ENCODE measurements at places on chromosomes 16 and 17.

DNA sequence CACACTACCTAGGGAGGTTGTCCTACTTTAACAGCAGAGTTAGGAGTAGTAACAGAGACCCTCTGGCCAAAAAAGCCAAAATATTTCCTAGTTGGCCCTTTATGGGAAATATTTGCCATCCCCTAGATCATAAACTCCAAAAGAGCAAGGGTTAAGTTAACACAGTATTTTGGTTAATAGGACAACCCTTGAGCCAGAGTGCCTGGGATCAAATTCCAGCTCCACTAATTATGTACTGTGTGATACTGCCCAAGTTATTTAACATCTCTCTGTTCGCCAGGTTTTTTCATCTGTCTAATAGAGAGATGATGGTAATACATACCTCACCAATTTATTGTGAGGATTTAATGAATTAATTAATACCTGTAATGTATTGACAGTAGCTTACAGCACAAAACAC, 767.4 kb downstream of the KCNJ2 start:
- DNase-seq = no peak

- DNase-seq = no peak
These were observed 120.5 kb downstream of the CCT6B start for GRCh38 chr17:34840750-34841149.

DNA sequence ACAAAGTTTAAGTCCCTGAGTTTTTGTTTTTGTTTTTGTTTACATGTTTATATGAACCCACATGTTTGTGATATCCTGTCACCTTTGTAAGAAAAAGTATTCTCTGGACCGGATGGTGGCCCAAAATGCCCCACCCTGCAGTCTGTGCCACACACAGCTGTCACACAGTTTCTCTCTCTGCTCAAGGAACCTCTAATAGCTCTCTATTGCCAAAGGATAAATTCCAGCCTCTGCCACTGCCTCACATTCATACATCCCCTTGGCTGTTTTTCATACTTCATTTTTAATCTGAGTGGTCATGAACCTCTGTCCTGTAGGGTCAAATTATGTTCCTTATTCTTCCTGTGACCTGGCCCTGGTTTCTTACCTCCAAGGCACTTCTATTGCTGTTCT, 520.3 kb upstream of the CDH5 start:
- no peak for DNase-seq

DNA sequence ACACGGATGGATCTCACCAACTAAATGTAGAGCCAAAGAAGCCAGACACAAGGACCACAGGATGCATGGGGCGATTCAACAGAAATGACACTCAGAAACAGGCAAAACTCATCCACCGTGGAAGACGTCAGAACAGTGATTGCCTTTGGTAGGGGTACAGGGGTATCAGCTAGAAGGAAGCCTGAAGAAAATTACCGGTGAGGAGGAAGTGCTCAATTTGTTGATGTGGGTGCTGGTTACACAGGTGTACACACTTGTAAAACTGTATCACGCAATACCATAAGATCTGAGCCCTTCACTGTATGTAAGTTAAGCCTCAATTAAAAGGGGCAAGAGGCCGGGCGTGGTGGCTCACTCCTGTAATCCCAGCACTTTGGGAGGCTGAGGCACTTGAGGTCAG, 226.1 kb downstream of the C16orf78 start:
- DNase-seq = no peak

DNA sequence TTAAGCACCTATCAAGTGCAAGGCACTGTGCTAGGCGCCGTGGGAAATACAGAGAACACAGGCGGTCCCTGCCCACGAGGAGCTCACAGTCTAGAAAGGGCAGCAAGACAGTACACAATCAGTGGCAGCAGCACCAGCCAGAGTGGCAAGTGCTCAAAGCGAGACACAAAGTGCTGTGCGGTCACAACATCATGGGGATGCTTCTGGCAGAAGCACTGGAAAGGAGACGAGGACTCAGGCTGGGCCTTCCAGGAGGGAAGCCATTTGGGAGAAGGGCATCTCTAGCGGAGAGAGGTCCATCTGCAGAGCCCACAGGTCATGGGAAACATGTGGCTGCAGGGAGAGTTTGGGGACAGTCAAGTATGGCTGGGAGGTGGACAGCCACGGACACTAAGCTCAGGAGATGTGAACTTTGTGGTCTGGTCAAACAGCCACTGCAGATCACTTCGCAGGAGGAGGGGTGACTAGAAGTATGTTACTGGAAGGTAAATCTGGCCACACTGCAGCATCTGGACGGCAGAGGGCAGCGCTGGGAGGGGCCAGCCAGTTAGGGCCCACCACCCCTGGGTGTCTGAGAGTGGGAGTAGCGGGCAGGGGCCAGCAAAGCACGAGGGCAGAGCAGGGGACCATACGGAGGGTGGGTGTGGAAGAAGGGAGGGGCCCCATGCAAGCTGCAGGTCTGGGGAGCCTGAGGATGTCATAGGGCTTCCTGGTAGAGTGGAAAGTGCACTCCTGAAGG, 71.1 kb downstream of the N4BP1 start:
- DNase-seq = no peak

- no peak for DNase-seq
These were observed 19.1 kb upstream of the SP6 start for GRCh38 chr17:47870056-47870455.

DNA sequence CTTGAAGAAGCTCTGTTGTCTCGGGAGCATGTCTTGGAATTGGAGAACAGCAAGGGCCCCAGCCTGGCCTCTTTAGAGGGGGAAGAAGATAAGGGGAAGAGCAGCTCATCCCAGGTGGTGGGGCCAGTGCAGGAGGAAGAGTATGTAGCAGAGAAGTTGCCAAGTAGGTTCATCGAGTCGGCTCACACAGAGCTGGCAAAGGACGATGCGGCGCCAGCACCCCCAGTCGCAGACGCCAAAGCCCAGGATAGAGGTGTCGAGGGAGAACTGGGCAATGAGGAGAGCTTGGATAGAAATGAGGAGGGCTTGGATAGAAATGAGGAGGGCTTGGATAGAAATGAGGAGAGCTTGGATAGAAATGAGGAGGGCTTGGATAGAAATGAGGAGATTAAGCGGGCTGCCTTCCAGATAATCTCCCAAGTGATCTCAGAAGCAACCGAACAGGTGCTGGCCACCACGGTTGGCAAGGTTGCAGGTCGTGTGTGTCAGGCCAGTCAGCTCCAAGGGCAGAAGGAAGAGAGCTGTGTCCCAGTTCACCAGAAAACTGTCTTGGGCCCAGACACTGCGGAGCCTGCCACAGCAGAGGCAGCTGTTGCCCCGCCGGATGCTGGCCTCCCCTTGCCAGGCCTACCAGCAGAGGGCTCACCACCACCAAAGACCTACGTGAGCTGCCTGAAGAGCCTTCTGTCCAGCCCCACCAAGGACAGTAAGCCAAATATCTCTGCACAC, 21.2 kb downstream of the AKAP1 start:
- no peak for DNase-seq

- peak; percentile 50 for DNase-seq
These were observed 681 bp downstream of the USP43 start for GRCh38 chr17:9645851-9646545.

GRCh38 chr17:70636517-70637133, 467.3 kb downstream of the KCNJ2 start:
- DNase-seq = peak; percentile 45

- DNase-seq = peak; percentile 93
These were observed 12.0 kb downstream of the CHST6 start for GRCh38 chr16:75483222-75483621.

GRCh38 chr17:62615503-62615902, 12.0 kb upstream of the MRC2 start:
- DNase-seq = no peak

GRCh38 chr17:62753562-62753961, 54.6 kb downstream of the MARCHF10 start:
- DNase-seq = no peak

DNA sequence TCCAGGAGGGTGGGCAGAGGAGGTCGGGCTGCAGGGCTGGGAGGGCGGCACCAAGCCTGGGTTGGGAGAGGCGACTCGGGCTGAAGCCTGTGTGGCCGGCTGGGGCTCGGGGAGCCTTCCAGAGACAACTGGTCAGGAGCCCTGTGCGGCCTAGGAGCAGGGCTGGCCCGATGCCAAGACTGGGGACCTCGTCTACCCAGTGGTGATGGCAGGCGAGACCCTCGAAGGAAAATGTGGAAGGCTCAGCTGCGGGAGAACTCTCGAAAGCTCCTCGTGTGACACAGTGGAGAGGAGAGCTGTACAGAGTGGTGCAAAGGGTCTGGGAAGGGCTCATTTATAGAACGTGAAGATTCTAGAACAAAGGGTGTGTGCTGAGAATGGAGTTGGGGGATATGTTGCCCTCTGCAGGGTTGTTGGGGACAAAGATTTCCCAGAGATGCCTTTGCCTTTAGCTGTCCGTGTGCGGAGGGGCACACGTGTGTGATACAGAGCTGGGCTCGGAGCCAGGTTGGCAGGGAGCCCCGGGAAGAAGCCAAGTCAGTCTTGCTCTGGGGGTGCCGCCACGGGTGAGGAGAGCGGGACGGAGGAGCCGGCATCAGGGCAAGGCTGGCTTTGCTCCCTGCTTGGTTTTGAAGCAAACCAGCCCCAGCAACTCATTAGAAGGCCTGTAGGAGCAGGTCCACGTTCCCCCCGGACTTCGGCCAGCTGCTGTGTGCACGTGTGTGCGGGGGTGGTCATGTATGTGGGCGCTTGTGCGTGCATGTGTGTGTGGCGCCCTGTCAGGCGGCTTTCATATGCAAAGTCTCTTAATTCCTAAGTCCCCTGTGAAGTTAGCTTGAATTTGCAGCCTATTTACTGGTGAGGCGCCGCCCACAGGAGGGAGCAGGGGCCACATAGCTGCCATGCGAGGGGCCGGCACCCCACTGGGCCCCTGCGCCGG, 132.4 kb upstream of the CHMP6 start:
- DNase-seq = peak; percentile 56

DNA sequence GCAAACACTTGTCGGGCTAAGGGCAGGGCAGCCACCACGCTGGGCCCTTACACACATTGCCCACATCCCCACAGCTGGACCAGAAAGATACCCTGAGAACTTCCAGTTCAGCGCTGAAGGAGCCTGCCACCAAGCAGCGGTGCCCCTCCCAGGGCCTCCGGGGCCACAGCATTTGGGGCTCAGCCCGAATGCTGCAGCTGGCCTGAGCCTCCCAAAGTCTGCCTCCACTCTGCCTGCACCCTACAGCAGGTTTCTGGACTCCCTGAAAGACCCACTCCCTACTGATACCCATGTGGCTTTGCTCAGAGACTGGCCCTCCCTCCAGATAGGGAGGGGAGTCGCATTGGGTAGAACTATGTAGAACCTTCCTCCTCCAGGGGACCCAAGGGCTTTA, 1.5 kb downstream of the MCRIP1 start:
- DNase-seq = no peak

DNA sequence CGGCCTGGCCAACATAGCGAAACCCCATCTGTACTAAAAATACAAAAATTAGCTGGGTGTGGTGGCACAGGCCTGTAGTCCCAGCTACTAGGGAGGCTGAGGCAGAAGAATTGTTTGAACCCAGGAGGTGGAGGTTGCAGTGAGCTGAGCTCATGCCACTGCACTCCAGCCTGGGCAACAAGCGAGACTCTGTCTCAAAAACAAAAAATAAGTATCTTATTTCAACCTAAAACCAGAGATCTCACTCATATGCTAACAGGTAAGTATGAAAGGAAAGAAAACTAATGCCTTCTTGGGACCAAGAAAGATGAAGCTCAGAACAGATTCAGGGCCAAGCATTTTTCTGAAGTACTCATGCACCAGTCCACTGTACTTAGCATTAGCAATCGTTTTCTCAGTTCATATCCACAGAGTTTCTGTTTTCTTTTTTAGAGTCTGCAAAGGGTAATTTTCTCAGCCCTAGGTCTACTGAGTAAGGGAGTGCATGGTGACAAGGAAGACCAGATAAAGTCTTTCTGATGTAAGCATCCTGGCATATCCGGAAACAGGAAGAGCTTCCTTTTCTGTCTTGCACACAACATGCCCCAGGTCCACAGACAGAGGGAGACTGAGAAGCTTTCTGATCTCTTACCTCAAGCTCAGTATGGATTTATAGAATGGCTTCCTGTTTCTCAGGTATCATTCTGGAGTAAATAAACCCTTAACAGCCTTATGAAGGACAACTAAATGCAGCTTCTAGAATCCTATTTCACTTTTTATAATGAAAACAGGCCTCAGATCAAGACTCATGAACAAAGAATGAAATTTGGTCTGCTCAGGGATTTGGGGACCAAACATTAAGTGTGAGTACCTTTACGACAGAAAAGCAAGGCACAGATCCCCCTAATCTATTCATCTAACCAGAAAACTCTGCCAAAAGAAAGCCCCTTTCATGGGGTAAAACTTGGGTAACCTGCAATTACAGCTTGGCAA, 38.7 kb upstream of the FOXJ1 start:
- no peak for DNase-seq

GRCh38 chr17:49995055-49995738, at the start of gene DLX3:
Gene DLX3 (minus strand): TSS chr17:49995224. CDS start chr17:49994998, 226 bp downstream.
- DNase-seq = peak; percentile 86

GRCh38 chr17:73324160-73324475, 12.3 kb upstream of the CDC42EP4 start:
- no peak for DNase-seq

DNA sequence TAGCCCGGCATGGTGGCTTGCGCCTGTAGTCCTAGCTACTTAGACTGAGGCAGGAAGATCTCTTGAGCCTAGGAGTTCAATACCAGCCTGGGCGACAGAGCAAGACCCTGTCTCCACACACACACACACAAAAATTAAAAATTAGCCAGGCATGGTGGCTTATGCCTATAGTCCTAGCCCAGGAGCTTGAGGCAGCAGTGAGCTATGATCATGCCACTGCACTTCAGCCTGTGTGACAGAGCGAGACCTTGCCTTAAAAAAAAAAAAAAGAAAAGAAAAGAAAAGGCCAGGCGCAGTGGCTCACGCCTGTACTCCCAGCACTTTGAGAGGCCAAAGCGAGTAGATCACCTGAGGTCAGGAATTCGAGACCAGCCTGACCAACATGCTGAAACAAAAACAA, 23.9 kb downstream of the C17orf75 start:
- DNase-seq = no peak

- DNase-seq = no peak
These were observed 11.8 kb downstream of the NXPH3 start for GRCh38 chr17:49587366-49588073.

- no peak for DNase-seq
These were observed 84.2 kb downstream of the CEP112 start for GRCh38 chr17:66107731-66108130.

- DNase-seq = no peak
These were observed 4.4 kb downstream of the ZNF48 start for GRCh38 chr16:30399435-30400186.

DNA sequence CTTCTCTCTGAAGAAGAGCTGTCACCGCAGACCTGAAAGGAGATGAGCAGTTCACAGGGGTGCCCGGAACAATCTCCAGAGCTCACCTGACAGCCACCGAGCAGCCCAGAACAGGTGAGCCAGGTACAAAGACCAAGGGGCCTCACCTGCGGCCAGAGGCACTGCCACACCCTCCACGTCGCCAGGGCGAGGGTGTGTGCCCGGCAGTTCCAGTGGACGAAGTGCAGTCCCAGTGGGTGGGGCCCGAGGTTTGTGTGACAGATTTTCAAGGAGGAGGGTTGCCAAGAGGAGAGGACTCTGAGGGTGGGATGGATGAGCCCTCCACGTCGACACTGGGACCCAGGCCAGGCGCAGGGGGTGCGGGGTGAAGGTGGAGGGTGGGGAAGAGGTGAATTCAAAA, 61.7 kb downstream of the SMPD3 start:
- no peak for DNase-seq

Data from RWPE1 (cell line).